ENCODE measurements at places on chromosomes 2 and 18. TPM values are rescaled to one million over a fixed set of nuclear protein-coding genes. Genes with fewer than 3 reads are reported as not detected.

GRCh38 chr2:10329880-10330699 lies 27.4 kb downstream of the HPCAL1 start:
- H3K27ac ChIP-seq = no peak overlapping the region
- DNase-seq = no peak
- H3K4me1 ChIP-seq = peaks cover 15% of the 10 kb centered on the region
- no peaks in the 10 kb centered on the region for H3K36me3 ChIP-seq

FAHD2B gene
- total RNA-seq = 41.9 TPM

- H3K36me3 ChIP-seq = no peaks in the 10 kb centered on the region
Observed at GRCh38 chr18:34567857-34568256, 142.2 kb upstream of the DTNA start.

KYNU gene
- total RNA-seq = 4.2 TPM

DNA sequence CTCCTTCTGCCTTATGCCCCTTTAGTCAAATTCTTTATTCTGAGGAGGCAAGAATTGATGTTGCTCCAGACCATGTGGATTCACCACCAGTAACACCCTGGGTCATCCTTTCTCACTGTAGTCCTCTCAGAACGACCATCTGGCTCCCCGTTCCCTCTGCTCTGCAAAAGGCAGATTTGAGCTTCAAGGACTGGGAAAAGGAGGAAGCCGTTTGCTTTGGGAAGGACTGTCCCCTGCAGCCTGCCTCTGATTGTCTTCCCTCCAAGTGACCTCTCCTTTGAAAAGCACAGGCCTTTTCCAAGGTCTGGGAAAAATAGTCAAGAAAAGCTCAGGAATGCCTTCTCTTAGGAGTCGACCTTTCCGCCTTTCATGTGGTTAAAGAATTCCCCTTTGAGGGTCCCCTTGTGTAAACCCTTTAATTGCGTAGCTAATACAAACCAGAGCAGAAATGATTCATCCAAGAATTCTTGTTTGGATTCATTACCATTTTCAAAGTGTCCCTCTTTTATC lies 130.1 kb upstream of the COPS8 start:
- H3K4me3 ChIP-seq = no peak overlapping the region
- peak; percentile 48 for DNase-seq
- peaks cover 6% of the 10 kb centered on the region for H3K4me1 ChIP-seq

- H3K4me1 ChIP-seq = no peaks in the 10 kb centered on the region
- DNase-seq = no peak
- no peaks in the 10 kb centered on the region for H3K27me3 ChIP-seq
- H3K36me3 ChIP-seq = no peaks in the 10 kb centered on the region
- H3K27ac ChIP-seq = no peak overlapping the region
- H3K4me3 ChIP-seq = no peak overlapping the region
Observed at GRCh38 chr2:233428438-233428837, 74.1 kb downstream of the DGKD start.

DNA sequence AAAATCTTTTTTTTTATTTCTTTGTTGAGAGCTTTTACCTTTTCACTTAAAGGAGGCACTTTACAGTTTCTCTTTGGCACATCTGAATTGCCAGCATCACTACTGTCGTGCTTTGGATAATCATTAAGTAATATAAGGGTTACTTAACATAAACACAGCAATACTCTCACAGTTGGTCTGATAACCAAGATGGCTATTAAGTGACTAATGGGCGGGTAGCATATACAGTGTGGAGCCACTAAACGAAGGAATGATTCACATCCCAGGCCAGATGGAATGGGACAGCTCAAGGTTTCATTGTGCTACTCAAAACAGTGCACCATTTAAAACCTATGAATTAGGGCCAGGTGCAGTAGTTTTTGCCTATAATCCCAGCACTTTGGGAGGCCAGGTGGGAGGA lies 28.1 kb downstream of the USP37 start:
- H3K27me3 ChIP-seq = no peaks in the 10 kb centered on the region
- H3K27ac ChIP-seq = no peak overlapping the region
- peaks cover 70% of the 10 kb centered on the region for H3K36me3 ChIP-seq
- DNase-seq = no peak
- no peaks in the 10 kb centered on the region for H3K4me1 ChIP-seq

DCC gene
- 0.41 TPM for total RNA-seq

SLC19A3 gene
- 0.86 TPM for total RNA-seq

DNA sequence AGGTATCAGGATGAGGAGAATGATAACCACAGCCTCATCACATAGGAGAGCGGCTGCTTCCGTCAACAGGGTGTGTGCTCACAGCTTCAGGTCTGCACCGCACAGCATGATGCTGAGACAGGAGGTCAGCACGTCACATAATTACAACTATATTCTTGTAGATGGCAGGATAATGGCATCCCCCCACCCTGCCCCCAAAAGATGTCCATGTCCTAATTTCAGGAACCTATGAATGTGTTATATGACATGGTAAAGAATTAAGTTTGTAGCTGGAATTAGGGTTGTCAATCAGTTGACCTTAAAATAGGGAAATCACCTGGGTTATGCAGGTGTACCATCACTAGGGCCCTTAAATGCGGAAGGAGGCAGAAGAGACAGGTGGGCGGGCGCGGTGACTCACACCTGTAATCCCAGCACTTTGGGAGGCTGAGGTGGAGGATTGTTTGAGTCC lies 73.9 kb downstream of the ARL4C start:
- no peak overlapping the region for H3K4me3 ChIP-seq
- H3K36me3 ChIP-seq = no peaks in the 10 kb centered on the region
- no peaks in the 10 kb centered on the region for H3K27me3 ChIP-seq
- H3K27ac ChIP-seq = no peak overlapping the region
- peaks cover 12% of the 10 kb centered on the region for H3K4me1 ChIP-seq

EIF2B4 gene
- total RNA-seq = 56.7 TPM

- H3K4me1 ChIP-seq = no peaks in the 10 kb centered on the region
- peaks cover 14% of the 10 kb centered on the region for H3K36me3 ChIP-seq
- no peak overlapping the region for H3K4me3 ChIP-seq
- no peak overlapping the region for H3K27ac ChIP-seq
- H3K27me3 ChIP-seq = no peaks in the 10 kb centered on the region
- peak; percentile 78 for DNase-seq
Observed at GRCh38 chr2:31886700-31887099, 124.1 kb downstream of the MEMO1 start.

DNA sequence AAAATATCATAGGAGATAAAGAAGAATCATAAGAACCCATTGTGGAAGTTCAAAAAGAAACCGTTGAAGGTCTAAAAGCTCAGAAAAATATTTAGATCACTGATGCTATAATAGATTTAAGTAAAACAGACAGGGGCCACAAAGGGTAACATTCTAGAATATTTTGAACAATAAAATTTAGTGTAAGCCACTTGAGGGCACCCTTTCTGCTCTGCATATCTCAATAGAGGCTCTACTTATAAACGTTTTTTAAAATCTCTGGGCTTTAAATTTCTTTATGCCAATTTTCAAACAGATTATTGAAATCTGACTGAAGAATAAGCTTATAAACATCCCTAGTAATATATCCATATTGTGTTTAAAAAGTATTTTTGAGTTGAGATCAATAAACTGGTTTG lies 57.6 kb upstream of the IL1RL1 start:
- H3K27ac ChIP-seq = no peak overlapping the region
- no peaks in the 10 kb centered on the region for H3K36me3 ChIP-seq

DNA sequence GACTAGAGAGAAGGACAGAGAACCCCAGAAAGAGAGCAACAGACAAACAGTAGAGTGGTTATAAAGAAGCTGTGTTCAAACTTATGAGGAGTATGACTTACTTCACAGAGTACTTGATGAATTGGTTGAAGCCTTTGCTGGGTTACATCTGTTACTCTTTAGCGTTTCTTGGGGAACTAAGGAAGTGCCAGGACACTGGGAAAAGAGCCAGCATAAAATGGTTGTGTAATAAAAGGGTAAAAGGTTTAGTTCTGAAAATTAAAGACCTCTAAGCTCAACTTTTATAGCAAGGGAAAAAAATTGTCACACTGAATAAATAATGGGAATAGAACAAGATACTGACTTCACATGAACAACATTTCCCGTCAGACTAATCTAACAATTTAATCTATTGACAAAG lies 17.0 kb upstream of the STAT4 start:
- H3K27ac ChIP-seq = no peak overlapping the region
- H3K27me3 ChIP-seq = no peaks in the 10 kb centered on the region
- no peaks in the 10 kb centered on the region for H3K36me3 ChIP-seq

Data from endodermal cell (in vitro differentiated cells).